ENCODE measurements at places on chromosomes 4 and X.

GRCh38 chr4:153432965-153433753, 33.0 kb upstream of the TMEM131L start:
- peak; percentile 9 for DNase-seq

GRCh38 chr4:152894673-152895072, 41.5 kb upstream of the FHDC1 start:
- DNase-seq, result no peak

DNA sequence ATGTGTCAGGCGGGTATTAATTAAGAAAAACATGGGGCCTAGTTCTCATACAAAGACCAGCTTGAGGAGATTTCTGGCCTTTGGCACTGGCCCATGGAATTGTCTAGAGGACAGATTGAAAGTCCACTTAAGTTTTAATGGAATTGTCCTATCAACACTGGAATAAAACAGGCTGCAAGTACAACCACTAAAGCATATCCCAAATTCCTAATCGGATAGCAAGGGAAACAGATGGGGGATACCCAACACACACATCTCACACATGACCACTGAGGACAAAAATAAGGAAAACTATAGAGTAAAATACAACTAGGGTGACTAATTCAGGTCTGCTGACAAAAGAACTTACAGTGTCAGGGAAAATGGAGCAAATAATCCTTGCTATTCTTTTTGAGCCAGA, 167.8 kb downstream of the GASK1B start:
- no peak for DNase-seq

- DNase-seq, result no peak
Measured at GRCh38 chr4:169234137-169234855, 36.5 kb downstream of the SH3RF1 start.

GRCh38 chrX:97402903-97403302, 519.2 kb downstream of the RPA4 start:
- no peak for DNase-seq

- no peak for DNase-seq
Measured at GRCh38 chrX:116399681-116400080, 36.7 kb upstream of the SLC6A14 start.

GRCh38 chr4:144582975-144583374, 63.0 kb upstream of the HHIP start:
- DNase-seq, result no peak

GRCh38 chr4:89217604-89218003, 90.0 kb downstream of the GPRIN3 start:
- DNase-seq, result no peak

DNA sequence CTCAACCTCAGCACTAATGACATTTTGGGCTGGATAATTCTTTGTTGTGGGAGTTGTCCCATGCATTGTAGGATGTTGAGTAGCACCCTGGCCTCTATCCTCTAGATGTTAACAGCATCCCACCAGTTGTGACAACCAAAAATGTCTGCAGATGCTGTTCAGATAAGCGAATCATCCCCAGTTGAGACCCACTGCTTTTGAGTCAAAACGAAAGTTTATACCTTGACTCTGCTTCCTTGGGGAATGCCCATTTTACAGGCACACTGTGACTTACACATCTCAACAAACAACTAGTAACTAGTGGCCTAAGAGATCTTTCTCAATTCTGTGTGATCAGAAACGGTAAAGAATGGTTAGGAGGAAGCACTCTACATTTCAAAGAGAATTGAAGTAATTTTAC, 37.0 kb downstream of the SEPSECS start:
- no peak for DNase-seq

- DNase-seq, result no peak
Measured at GRCh38 chrX:11257711-11258110, 35.5 kb upstream of the AMELX start.
